ENCODE measurements at places on chromosomes 4 and X.

GRCh38 chr4:143986180-143986579 lies 33.0 kb downstream of the GYPB start:
- no peak for DNase-seq

DNA sequence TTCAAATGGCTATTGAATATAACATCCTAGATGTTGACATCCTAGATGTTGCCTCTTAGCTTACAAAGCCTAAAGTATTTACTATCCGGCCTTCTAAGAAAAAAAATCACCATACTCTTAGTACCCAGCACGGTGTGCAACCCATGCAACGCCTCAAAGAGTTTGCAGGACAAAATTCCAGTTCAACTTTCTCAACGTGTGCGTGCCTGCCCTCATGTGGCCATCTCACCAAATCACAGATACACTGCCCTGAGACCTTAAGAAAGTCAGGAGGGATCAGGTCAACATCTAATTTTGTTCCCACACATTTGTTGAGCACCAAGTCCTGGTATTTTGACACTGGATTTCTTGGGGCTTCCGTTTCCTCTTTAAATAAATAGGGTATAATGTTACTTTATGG lies 68.3 kb downstream of the CRMP1 start:
- DNase-seq: no peak

DNA sequence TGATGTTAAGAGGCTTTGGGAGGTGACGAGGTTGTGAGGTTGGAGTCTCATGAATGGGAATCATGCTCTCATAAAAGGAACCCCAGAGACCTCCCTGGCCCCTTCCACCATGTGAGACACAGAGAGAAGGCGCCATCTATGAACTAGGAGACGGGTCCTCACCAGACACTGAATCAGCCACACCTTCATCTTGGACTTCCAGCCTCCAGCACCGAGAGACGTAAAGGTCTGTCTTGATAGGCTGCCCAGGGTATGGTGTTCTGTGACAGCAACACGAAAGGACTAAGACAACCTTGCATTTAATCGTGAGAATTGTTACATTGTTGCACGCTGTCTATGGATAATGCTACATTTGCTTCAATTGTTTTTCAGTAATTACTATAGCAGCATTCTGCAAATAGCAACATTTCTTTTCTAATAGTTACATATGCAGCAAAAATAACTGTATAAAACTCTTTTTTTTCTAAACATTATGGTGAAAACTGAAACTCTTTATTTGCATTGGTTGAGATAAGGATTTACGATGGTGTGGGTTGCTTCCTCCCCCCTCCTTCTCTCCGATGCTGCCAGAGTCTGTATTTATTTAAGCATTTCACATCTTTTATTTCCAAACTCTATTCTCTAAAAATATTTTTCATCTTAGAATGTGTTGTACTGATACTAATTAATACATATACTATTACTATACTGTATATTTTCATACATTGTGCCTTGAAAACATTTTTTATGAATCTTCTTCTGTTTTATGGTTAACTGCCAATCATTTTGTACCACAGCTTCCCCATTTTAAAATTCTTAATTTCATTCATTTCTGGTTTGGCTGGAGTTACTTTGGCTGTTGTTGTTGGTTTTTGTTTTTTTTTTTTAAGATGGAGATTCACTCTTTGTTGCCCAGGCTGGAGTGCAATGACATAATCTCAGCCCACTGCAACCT lies 26.4 kb upstream of the AKAP17A start:
- no peak for DNase-seq

- no peak for DNase-seq
These were observed 593.7 kb upstream of the HS3ST1 start for GRCh38 chr4:12022409-12022808.

- DNase-seq: no peak
These were observed 62.7 kb downstream of the N4BP2 start for GRCh38 chr4:40119344-40119743.

DNA sequence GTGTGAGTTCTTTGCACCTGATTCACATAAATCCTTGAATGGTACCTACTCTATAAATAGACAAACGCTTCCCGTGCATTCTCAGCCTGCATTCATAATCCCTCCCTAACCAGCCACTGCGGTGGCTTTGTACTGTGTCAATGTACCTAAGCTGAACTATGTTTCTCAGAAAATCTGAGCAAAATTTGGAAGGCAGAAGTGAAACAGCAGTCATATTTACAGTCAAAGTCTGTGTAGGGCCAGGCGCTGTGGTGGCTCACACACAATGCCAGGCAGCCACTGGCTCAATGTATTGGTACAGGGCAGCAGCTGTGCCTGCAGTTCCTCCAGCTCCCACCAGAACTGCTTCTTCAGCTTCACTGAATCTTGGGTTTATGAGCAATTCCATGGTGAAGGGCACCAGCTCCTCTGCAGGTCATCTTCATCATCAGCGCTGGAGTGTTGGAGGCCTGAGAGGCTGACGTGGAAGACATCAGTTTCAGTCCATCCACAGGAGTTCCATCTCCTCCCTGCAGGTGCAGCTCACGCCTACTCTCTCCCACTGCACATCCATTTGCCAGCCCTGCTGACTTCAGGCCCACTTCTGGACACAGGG lies 32.3 kb upstream of the IRF2 start:
- peak; percentile 5 for DNase-seq

GRCh38 chr4:137559801-137560200 lies 27.5 kb upstream of the PCDH18 start:
- DNase-seq: no peak

DNA sequence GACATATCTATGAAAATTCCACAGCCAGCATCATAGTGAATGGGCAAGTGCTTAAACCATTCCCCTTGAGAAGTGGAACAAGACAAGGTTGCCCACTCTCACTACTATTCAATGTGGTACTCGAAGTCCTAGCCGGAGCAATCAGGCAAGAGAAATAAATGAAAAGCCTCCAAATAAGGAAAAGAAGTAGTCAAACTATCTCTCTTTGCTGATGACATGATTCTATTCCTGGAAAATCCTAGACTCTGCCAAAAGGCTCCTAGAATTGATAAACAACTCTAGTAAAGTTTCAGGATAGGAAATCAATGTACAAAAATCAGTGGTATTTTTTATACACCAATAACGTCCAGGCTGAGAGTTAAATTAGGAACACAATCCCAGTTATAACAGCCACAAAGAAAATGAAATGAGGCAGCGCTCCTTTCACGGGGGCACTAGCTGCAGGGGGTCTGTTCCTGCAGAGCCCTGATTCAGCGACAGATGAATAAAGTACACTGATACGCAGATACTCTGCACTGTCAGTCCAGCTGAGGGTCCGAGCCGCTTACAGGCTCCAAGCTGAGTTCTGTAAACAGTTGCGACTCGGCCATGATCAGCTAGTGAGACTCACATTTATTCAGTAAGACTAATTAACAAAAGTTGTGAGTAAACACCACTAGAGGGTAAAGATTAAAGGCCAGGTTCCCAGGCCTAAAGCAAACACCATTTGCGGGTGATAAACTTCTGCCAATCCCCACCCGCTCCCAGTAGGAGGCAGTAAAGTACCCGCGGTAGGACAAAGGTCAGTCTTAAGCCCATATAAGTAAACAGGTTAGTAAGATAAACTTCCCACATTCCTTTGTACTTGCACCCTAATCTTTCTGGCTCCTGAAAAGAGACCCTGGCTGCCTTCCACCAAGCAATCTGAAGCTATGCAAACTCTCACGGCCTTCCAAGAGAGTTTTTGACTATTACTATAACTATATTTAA lies 290.6 kb upstream of the GRID2 start:
- DNase-seq: no peak

DNA sequence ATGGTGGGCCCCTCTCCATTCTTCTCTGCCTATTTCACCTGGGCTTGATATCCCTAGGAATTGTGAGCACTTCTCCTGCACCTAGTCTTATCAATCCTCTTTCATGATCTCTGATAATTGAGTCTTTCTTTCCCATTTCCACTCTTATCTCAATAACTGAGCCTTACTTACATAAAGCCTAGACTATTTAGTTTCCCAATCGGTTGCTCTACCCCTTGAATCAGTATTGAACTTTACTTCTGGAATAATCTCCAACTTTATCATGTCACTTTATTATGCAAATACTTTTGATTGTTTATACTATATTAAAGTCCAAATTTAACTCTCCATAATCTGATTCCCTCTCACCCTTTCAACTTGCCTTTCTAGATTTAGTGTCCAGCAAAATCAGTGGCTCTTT lies 222.7 kb downstream of the SPRY1 start:
- no peak for DNase-seq

DNA sequence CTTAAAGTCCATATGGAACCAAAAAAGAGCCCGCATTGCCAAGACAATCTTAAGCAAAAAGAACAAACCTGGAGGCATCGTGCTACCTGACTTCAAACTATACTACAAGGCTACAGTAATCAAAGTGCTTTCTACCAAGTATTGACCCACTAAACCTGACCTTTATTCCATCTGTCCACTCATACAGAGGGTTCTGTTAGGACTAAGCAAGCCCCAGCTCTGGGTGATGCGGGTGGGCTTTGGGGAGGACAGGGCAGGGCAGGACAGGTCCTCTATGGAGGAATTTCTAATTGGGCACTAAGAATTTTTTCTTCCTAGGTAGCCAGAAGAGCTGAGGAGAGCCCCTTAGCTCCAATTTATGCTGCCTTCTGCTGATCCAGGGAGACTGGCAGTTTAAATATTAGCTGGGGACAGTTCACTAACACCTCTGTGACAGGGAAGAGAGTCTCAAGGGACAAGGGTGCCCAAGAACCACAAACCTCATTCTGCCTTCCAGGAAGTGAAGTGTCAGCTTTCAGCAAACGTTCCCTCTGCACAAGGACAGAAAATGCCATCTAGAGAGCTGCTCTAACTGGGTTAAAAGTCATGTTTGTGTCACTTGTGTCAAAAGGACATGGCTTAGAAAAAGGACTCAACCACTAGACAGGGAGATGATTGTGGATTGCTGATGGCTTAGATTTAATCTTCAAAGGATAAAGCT lies 143.2 kb downstream of the KIT start:
- DNase-seq: no peak

DNA sequence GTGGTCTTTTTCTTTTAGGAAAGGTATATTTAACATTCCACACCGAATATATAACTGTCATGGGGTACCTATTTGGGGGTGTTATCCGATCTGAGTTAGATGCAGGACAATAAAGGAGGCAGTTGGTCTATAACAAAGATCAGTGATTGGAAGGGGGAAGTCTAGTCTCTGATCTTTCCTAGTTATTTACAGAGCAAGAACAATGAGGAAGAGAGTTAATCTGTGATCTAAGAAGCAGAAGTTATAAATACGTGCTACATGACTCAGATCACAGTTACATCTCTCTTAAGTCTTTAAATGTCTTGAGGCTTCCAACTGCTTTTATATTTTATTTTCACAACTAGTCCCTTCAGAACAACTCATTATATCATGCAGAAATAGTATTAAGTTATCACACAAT lies 33.2 kb upstream of the ARMCX4 start:
- DNase-seq: no peak

DNA sequence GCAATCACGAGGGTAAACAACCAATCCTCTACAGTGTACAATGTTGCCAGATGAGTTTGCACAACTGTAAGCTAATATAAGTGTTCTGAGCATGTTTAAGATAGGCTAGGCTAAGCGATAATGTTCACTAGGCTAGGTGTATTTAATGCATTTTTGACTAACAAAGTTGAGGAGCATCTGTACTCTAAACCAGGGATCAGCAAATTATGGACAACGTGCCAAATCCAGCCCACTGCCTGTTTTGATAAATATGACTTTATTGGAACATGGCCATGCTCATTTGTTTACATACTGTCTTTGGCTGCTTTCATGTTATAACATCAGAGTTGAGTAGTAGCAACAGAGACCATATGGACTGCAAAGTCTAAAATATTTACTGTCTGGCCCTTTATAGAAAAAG lies 46.3 kb upstream of the ARHGEF6 start:
- no peak for DNase-seq

- DNase-seq: no peak
These were observed 459.8 kb upstream of the FGF16 start for GRCh38 chrX:76987381-76987780.

GRCh38 chrX:37348971-37349220 lies 268 bp upstream of the PRRG1 start:
- DNase-seq: no peak

DNA sequence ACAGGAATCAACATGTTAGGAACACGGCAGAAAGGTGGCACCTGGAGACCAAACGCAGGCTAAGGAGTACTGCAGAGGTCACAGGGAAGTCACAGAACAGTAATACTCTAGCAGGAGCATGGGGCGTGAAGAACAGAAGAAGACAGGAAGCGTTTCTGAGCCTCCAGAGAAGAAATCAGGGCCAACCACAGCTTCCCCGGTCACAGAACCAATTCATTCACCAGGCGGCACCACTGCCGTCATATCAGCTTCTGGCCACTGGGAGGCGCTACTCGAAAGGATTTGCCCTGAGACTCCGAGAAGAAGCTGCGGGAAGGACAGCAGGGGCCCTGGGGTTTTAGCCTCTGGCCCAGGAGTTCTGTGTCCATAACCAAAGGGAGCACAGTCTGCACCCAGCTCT lies 78.0 kb upstream of the DRD5 start:
- DNase-seq: peak; percentile 56

GRCh38 chrX:29082558-29082957 lies 495.3 kb downstream of the IL1RAPL1 start:
- no peak for DNase-seq

DNA sequence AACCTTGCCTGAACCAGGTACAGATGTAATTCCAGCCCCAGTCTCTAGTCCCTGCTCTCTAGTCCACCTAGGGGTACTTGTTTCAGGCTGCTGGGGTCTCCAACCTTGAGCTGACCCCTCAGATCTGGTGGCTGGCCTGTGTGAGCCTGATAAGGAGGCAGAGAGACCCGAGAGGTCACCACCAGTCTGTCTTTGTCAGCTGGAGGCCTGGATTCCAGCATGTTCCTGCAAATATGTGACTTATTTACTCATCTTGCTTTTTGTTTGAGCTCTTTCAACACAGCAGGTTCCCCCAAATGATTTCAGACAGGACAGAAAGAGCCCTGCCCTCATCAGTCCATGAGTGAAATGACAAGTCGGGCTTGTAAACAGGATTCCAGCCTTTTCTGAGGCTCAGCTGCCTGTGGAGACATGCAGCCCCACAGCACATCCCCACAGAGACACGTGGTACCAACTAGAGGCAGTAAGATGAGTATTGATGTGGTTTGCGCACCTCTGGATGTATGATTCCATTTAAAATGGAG lies 37.5 kb upstream of the STK26 start:
- no peak for DNase-seq

DNA sequence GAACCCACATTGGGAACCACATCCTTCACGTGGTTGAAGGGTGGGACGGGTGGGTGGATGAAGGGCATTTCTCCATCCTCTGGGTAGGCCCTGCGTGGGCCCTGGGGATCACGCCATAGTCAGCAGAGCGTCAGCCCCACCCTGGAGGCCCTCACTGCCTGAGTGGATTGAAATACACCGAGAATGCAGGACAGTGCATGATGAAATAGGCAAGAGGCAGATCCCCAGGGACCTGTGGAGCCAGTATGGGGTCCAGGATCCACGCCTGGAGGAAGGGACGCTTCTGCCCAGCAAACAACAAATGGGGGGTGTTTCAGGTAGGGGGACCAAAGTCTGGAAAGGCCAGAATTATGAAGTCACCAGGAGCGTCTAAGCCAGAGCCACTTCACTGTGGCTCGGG lies 19.4 kb downstream of the EVC start:
- no peak for DNase-seq

- DNase-seq: no peak
These were observed 119.2 kb upstream of the VCX3B start for GRCh38 chrX:8345473-8345872.

Data from CD4-positive, alpha-beta T cell treated with Interleukin-15 for 4 hours (primary cell).